ENCODE measurements at places on chromosomes 3 and 15.

DNA sequence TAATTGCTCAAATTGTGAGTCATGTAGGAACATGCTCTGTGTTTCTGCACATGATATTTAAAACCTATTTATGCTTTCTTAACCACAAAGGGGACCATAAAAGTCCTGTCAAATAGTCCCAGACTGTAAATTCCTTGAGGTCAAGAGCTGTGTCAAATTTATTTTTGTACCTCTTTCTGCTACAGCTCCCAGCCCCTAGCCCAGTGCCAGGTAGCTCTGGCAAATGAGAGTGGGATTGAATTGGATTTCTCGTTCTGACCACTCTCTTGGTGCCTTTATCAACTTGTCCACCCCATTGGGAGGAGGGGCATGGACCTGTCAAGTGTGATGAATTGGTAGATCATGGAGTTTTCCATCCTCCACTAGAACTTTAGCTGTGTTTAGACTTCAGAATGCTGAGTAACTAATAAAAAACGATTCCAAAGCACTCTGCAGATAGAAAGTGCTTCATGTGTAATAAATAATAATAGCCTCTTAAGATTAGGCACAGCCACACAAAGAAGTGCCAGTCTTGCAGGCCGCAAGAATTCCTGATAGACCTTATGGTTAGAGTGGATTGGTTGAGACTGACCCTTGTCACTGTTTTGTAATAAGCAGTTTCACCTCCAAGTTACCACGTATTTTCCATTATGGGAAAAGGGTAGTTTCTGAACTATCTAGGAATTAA lies 120.4 kb downstream of the LPP start:
- DNase-seq = no peak

- DNase-seq = no peak
These were observed 55.6 kb downstream of the RASA2 start for GRCh38 chr3:141542202-141542969.

DNA sequence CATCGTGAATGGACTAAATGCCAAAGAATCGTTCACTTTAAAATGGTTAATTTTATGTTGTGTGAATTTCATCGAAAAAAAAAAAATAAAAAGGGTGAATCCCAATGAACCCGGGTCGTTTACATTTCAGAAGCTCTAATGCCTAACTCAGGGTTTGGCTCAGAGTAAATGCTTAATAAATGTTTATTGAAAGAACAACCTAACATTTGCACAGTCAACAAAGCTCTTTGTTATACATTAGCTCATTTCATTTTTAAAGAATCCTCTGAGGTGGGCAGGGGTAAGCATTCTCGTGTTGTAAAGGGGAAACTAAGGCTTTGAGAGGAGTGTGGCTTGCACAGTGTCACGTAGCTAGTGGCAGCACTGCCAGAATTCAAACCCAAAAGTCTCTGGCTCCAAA lies 109.5 kb downstream of the RPLP1 start:
- no peak for DNase-seq

- DNase-seq = no peak
These were observed 76.9 kb downstream of the HES1 start for GRCh38 chr3:194212845-194213331.

GRCh38 chr15:63338170-63338569 lies 43.5 kb downstream of the CA12 start:
- no peak for DNase-seq

GRCh38 chr3:138687236-138687635 lies 78.7 kb downstream of the FAIM start:
- DNase-seq = no peak

DNA sequence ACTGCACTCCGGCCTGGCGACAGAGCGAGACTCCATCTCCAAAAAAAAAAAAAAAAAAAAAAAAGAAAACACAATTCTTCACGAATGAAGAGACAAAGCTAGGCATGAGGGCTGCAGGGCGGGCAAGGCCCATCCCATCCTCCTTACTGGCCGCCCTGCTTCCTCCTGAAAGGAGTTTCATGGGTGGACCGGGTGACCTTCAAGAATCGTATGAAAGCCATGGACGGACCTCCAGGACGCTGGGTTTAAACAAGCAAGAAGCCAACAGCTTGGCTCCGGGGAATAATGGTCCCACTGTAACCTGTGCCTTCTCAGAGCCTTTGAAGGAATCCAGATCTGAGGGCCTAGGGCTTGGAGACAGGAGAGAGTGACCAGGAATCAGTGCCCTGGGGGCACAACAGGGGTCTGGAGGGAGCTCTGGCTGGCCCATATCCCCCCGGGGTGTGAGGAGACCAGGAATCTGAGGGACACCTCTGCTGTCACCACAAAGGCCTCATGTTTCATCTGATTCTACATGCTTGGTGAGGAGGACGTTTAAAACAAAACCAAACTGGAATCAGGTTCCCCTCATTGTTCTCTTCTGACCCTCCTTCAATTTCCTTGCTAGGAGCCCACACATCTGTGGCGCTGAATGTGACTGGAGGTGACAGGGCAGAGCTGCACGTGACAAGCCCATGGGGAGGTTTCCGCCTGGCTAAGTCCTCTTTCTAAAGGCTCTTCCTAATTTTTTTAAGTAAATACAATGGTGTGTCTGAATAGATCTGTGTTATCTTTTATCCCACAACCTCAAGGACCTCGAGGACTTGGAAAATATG lies 46.1 kb downstream of the WHAMM start:
- DNase-seq = no peak

GRCh38 chr15:56744701-56745683 lies 11.7 kb upstream of the ZNF280D start:
- no peak for DNase-seq

DNA sequence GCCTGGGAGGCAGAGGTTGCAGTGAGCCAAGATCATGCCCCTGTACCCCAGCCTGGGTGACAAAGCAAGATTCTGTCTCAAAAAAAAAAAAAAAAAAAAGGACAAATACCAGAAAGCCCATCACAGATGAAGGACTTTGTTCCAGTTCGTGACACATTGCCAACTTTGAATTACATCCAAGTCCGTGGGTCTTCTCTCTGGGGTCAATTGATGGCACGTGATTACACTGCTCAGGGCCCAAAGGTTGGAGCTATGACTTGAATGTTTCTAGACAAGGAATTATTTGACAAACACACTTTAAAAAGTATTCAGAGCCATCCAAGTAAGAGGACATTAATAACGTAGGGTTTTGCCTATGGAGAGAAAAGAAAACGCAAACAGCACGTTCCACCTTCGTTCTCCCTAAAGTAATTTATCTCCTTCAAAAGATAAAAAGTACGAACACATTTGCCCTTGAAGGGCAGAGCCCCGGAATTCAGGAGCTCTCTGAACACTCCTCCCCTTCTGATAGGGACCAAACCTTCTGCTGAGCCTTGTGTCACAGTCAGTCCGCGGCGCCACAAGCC lies 31.3 kb upstream of the ST3GAL6 start:
- no peak for DNase-seq

DNA sequence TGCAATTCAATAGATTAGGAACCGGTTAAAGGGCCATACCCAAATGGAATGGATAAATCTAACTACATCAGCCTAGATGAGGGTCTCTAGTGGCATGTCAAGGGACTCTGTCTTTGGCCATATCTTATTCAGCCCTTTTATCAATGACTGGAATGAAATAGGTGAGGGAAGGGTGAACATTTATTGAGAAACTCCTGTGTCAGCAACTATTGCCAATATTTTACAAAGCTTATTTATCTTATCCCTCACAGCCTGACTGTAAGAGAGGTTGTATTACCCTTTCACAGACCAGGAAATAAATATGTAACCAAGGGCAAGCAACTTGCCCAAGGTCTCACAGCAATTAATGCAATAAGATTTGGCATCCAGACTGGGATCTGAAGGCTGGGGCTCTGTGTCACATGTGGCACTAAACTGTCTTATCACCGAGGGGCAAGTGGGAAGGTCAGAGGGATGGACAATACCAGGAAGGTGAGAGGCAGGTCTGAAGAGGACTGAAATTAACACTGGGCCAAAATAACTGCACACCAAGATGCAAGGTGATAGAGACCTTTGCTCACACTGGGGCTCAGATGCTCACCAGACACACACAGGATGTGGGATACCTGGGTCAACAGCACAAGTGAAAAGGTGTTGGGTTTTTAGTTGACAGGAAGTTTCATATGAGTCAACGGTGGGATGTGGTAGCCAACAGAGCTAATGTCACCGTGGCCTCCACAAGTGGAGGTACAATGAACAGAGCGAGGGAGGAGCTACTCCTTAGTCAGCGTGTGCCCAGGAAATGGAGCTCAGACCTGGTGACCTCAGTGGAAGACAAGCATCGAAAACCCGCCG lies 261.3 kb downstream of the RPLP1 start:
- DNase-seq = peak; percentile 67

- no peak for DNase-seq
These were observed 3.6 kb downstream of the CHSY1 start for GRCh38 chr15:101248274-101248673.

DNA sequence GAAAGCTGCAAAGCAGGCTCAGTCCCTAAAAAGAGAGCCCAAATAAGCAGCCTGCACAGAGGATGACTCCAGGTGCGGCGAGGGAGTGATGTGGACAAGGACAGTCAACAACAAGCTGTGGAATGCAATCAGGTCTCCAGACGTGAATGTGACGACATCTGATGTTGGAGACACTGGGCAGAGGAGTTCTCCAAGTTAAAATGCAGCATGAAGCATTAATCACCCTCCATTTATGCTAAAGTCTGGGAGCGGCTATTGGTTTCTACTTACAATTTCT lies 316.7 kb downstream of the FGF12 start:
- no peak for DNase-seq

DNA sequence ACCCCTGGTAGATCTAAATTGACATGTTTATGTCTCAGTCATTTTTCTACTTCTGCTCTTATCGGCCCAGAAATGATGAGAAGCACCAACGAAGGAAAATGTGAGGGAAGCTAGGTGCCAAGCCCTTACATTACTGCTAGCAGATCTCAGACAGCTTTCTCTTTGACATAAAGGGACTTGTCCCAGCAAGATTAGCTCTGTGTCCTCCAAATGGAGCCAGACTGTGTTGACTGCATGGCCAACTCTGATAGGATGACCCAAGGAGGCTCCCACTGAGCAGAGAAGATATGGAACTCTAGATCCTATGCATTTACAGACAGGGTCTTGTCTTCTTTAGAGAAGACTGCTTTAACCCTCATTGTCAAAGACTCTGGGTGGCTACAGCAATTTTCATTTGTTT lies 2.8 kb upstream of the MCTP2 start:
- DNase-seq = no peak

DNA sequence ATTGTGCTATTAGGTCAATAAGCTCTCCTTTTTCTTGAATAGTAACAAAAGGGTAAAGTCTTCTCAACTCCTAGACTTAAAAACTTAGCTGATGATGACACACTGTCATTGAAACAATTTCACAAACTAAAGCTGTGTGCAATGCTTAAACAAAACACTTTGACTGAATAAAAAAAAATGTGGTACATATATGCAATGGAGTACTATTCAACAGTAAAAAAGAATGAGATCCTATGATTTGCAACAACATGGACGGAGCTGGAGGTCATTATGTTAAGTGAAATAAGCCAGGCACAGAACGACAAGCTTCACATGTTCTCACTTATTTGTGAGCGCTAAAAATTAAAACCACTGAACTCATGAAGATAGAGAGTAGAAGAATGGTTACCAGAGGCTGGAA lies 231.9 kb upstream of the UBE2E1 start:
- DNase-seq = no peak

DNA sequence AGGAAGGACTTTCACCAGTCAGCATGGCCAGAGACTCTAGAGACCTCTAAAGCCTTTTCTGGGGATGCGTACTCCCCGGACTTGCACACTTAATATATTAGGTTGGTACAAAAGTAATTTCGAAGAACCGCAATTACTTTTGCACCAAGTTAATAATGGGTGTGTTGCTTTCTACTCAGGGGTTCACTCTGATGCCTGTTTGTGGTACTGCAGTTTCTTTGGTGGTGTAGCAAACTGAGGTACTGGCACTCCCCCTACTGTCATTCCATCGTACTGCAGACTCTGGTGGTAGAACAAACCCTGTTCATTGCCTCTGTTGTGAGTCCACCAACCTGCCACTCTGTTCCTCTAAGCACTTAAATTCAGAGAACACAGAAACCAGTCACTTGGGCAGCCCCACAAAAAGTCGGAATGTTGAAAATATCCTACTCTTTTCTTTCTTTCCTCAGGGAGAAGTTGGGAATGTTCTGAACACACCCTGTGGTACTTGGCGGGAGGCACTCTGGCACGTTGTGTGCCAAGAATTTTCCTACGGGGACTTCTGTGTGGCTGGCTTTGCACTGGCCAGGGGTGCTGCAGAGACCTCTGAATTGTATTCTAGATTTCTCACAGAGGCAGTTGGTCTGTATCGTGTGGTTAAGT lies 46.3 kb downstream of the GABRG3 start:
- no peak for DNase-seq

DNA sequence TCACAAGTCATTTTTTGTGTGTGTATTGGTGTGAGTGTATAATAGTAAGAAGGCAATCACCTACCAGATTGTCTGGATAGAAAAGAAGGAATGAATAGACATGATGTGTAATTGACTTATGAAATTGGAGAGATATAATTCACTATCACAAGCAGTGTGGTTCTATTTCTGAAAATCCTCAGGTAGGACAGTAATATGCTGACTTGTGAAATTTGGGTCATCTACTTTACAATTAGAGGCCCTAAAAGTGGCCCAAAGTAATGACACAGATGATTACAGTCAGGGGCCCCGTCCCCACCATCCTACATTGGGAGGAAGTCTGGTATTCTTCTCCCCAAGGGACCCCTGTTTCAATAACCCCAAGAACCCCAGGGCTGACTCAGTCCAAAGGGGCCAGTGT lies 73.6 kb upstream of the SELENOK start:
- DNase-seq = no peak

DNA sequence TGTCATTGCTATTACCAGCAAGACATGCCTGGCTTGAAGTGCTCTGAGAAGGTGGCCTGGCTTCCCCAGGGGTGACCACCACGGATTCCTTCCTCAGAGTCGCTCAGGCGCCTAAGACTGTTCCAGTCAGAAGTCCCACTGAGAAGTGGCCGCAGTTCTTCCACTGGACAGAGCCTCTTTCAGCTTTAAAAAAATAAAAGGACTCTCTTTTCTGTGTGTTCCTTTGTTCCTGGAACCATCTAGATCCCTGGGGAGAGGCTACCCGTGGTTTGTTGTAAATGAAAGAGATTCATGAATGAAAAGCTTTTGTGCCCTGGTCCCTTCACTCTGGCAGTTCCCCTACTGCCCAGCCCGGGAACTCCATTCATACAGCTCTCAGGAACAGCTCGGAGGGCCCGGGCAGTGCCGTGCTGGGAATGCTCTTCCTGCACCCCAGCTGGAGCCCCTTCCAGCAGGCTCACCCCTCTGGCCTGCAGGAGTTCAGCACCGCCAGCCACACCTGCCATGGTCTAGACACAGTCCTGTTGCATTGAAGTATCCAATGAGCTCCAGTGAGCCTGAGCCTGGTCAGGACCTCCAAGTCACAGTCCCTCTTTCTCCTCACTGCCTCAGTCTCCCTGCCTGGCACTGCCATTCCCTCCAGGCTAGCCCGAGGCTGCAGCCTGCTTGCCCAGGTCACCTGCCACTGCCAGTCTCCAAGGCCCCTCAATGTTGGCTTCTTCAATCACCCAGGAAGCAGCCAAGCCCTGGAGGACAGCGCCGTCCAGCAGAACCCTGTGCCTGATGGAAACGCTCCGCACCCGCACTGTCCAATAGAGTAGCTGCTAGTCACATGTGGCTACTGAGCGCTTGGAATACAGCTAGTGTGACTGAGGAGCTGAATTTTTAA lies 75.4 kb downstream of the XXYLT1 start:
- no peak for DNase-seq

- peak; percentile 52 for DNase-seq
These were observed at the start of gene TLR9 for GRCh38 chr3:52225452-52226228. TSS of gene TLR9 (minus strand) at chr3:52225645. CDS start at chr3:52225529, 116 bp downstream.

GRCh38 chr3:73028803-73029202 lies 32.2 kb downstream of the PPP4R2 start:
- no peak for DNase-seq

All from CD8-positive, alpha-beta T cell (primary cell).